ENCODE measurements at places on chromosomes 3 and 15.
A peak's percentile ranks its signal among the peaks of the same experiment; 100 is the strongest.

DNA sequence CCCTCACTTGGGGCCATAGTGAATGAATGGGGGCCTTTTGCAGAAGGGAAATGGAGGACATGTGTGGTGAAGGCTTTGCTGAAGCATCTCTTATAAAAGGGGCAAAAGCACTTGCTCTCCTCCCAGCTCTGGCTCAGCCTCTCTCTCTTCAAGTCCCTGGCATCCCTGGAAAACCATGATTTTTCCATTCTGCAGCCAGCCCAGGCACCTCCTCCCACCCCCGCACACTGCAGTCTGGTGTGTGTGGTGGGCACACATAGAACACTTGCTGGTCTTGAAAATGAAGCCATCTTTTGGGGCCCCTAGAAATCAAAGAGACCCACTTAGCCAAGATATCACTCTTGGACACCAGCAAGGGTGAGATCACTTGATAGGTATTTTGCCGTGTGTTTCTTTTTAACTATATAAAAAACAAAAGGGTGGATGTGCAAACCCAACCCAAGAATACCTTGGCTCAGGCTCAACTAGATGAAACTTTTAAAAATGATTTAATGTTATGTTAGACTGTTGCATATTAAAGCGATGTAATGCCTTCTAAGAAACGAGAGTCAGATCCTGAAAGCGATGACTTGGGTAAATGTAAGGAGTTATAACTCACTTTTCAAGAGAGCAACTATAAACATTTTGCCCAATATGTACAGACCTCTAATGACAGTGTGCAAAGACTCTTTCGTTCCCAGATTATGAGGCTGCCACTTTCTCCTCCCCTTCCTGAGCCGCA lies 16.4 kb upstream of the ALDH1A3 start:
- DNase-seq = no peak

DNA sequence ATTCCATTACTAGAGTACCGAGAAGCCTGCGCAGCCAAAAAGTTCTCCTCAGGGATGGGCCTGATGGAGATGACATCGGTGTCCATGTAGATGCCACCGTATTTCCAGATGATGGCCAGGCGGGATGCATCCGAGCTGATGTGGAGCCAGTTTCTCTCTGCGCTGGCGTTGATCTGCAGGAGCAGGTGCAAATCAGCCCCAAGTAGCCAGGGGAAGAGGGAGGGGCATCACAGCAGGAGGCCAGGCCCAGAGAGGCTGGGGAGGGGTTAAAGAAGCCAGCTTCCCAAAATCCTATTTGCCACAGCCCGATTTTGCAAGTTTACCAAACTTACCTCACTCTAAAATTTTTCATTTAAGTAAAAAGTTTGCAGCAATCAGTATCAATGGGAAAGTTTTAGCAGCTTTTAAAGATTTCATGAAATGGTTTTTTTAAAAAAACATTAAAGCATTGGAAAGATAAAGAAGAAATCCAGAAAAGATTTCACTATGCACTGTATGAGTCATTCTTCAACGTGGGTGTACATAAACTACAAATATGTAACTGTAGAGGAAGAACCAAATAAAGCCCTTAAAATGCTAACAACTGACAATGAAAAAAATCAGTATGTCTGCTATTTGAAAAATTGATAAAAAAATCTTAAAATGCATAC lies 7.4 kb downstream of the A4GNT start:
- no peak for DNase-seq

DNA sequence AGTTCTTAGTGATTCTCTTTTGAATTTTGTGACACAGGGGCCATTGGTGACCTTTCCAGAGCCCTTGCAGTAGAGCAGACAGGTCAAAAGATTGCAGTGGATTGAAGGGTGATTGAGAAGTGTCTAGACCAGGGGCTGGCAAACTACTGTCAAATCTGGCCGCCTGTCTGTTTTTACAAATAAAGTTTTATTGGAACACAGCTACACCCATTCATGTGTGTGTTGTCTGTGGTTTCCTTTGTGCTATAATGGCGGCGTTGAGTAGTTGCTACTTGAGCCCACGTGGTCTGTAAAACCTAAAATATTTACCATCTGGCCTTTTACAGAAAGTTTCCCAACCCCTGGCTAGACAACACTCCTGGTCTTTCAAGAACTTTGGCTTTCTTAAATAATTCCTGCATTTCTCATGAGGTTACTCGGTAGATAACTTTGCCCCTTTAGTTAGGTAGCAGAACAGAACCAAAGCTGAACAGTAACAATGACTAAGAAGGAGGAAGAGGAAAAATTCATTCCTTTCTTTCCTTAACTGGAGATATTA lies 265.1 kb upstream of the NR2E3 start:
- no peak for DNase-seq

DNA sequence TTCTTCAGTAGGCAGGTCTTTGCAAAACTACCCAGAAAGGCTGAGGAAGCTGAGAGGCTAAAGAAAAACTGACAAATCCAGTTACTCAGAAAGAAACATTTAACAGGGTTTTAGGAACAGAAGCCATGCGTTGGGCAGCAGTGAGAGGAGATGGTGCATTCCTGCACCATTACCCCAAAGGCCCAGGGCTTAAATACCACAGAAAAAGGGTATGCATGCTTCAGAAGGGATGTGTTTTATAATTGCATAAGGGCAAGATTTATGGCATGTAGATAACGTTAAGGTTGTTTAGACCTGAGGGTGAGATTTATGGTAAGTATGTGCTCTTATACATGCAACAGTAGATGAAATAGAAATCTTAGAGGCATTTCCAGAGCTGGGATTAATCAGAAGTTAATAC lies 10.0 kb downstream of the C3orf52 start:
- DNase-seq = no peak

DNA sequence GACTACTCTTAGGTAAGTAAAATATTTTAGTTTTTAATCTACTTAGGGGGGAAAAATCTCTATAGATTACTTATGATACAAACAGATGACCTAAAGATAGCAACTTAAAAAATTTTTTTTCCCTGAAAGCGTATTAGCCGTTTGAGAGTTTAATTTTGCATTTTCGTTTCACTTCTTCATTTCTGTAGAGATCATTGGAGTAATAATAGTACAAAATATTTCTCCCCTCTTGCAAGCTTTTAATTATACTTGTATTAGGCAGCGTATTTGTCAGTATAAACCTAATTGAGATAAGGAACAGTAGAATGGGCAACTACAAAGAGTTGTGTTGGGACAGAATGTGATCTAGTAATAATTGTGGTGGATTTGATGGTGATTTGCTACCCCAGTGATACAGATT lies 10.3 kb downstream of the SKIL start:
- DNase-seq = no peak

DNA sequence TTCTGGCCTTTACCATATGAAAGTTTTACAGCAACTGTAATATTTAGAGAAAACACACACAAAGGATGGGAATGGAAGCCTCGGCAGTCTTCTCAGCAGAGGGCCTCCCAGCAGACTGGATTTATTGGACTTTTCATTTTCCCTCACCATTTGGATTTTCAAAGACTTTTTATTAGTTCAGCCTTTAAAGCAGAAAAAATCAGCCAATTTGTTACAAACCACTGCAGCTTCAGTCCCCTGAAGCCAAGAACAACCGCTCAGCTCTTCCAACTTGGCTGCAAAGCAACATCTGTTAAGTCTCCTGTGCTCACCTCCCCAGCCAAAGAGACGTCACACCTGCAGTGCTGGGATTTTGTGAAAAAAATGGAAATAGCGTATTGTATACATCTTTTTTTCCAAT lies 120.8 kb downstream of the GMPS start:
- no peak for DNase-seq

- peak; percentile 58 for DNase-seq
These were observed 54.5 kb upstream of the GOLGA6B start for GRCh38 chr15:72599855-72600464.

DNA sequence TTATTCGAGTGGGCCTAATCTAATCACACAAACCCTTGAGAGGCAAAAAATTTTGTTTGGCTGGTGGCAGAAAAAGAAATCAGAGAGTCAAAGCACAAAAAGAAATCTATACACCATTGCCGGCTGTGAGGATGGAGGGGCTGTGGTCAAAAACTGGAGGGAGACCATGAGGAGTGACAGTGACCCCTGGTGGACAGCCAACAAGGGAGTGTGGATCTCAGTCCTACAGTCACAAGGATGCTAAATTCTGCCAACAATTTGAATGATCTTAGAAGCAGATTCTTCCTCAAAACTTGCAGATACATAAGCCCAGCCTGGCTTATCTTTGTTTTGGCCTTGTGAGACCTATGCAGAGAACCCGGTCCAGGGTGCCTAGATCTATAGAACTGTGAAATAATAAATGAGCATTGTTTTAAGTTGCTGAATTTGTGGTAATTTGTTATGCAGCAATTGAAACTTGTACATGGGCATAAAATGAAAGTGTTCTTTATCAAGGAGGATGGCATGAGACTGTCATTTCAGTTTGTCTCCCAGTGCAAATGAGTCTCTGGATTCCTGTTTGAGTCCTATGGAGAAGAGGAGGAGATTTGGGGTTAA lies 103.0 kb upstream of the ARHGEF26 start:
- peak; percentile 25 for DNase-seq

- no peak for DNase-seq
These were observed 26.3 kb downstream of the ZDHHC19 start for GRCh38 chr3:196184881-196185280.

- DNase-seq = no peak
These were observed 98.7 kb downstream of the VPS8 start for GRCh38 chr3:184910664-184911063.

DNA sequence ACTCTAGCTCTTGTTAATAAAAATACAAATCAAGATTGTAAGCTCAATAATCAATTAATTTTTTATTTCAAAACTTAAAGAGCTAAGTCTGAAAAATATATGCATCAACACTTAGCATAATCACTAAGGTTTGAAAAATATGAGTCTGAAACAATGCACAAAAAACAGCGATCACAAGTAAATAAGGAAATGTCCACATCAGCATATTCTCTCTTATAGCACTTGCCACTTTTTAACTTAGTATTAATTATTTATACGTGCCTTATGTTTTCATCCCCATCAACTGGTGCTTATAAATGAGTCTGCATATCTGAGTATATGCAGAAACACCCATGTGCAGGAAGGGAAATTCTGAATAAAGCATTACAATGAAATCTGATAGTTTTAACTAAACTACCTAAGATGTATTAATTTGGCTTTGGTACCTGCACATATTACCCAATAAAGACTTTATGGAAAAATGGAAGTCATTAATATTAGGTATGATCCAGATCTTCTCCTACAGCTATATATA lies 28.3 kb downstream of the AQR start:
- no peak for DNase-seq

DNA sequence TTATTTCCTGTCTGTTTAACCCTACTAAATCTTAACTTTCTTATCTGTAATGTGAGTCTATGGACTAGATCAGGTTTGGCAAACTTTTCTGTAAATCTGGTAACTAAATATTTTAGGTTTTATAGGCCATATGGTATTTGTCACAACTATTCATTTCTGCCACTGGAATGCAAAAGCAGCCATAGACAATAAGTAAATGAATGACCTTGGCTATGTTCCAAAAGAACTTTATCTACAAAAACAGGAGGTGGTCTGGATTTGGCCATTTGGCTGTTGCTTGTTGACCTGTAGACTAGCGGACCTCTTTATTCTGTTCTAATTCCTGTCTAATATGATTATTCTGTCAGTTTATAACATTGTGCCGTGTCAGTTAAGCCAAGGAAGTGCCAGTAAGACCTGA lies 314.2 kb downstream of the LPP start:
- no peak for DNase-seq

DNA sequence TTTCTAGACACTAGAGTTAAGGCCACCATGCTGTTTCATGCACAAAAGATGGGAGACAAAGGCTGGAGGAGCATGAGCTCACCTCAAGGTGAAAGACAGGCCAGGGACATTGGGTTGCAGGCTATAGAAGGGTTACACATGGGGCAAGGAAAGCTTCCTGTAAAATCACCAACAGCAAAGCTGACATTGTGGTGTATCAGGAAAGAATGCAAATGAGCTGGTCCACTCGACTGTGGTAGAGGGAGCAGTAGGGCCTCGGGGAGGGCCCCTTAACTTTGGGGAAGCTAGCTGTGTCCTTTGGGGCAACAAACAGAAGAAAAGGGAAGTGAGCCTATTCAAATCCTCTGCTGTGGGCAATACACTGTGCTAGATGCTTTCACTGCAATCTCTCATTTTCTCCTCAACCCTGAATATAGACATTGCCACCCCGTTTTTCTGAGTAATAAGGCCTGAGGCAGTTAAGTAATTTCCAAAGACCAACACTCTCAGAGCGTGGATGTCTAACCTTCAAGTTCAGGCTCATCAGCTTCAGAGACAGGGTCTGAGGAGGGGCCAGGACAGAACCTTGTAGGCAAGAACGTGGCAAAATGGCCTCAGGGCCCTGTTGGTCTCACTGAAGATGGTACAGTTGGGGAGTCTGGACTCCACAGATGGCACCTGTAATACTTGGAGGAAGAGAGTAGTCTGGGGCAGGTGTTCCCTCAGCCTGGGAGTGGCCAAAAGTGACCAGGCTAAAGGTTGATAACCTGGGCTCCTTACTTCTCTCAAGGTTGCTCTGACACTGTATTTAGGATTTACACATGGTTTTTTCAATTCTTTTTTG lies 24.1 kb downstream of the CX3CR1 start:
- DNase-seq = no peak

DNA sequence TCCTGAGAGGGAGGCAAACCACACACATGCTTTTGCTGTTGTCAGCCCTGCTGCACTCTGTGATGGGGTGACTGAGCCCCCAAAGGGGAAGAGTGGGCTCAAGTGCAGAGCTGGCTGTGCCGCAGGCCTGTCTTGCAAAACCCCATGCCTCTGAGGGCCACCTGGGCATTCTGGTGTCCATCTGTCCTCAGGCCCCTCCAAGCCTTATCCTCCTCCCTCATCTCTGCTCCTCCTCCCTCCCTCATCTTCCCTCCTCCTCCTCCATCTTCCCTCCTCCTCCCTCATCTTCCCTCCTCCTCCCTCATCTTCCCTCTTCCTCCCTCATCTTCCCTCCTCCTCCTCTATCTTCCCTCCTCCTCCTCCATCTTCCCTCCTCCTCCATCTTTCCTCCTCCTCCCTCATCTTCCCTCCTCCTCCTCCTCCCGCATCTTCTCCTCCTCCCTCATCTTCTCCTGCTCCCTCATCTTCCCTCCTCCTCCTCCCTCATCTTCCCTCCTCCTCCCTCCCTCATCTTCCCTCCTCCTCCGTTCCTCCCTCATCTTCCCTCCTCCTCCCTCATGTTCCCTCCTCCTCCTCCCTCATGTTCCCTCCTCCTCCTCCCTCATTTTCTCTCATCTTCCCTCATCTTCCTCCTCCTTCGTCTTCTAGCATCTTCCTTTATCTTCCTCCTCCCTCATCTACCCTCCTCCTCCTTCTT lies 40.6 kb downstream of the CHDH start:
- DNase-seq = no peak

DNA sequence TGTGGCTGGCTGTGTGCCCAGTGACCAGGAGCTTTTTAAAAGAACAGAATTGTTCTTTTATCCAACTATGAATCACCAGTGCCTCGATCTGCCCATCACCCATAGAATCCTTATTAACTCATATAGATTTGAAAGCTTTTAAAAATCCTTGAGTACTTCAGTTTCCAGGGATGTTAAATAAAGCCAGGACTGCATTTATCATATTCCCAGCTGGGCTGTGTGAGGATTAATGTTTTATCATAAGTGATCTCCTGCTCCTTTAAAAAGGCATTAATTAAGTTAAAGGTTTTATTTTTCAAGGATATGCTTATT lies 234.0 kb downstream of the MYRIP start:
- DNase-seq = no peak

GRCh38 chr3:27307566-27307965 lies 61.6 kb downstream of the NEK10 start:
- no peak for DNase-seq

All from cerebellar cortex (tissue), 1 donor.